ENCODE measurements at places on chromosomes 11 and 22.

- DNase-seq, result no peak
Observed at GRCh38 chr11:128687321-128687720, 6.6 kb upstream of the FLI1 start.

DNA sequence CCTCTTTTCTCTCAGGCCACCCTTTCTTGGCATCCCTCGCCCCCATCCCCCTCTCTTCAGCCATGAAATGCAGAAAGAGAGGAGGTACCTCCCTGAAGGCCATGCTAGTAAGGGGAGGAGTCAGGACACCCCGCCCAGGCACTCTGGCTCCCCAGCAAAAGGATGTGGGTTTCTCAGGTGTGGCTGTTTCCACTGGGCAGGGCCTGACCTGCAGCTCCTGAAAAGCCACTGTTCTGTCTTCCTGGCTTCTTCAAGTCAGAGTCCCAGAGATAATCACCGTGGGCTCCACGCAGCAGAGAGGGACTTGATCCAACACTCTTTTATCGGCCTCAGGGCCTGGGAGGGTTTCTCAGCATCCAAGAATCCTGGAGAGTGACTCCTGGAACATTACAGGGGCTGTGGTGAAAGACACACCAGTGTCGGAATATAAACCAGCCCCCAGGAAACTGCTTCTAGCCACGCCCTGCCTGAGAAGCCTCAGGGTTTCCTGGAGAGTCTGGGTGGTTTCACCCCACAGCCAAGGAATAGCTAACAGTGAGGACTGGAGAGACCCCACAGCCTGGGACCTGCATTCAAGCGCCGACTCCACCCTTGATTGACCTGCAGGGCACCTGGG is 45.7 kb upstream of the TSPAN18 start:
- DNase-seq, result no peak

DNA sequence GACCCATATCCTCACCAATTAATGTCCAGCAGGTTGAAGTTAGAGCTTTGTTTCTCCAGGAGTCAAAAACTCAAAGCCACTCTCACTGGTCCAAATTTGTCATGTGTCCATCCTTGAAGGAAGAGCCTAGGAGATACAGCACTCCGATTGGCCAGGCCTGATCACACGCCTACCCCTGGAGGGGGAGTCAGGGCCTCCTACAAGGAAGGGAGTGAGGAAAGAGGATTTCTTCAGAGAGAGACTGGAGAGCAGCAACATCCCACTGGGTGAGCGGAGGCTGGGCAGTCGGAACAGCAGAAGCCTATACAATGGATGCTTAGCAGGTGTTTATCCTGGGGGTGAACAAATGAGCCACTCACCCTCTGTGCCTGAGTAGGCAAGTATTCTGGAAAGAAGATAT is 113.9 kb downstream of the TRIM29 start:
- DNase-seq, result no peak

DNA sequence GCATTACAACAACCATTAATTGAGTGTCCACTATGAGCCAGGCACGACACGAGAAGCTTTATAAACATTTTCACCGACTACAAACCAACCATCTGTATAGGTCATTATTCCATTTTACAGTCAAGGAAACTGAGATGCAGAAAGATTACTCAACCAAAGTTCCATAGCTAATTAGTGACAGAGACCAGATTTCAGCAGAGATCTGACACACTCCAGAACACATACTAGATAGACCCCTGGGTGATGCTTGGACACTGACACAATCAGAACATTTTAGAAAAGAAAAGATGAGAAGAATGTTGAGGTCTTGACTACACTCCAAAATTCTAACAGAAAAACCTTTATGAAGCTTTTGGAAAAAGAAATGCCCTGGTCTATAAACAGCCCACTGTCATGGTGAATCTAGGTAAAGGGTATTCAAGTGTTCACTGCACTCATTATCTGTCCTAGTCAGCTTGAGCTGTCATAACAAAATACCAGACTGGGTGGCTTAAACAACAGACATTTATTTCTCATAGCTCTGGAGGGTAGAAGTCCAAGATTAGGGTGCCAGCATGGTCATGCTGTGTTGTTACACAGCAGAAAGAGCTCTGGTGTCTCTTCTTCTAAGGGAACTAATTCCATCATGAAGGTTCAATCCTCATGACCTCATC is 89.0 kb downstream of the RELT start:
- DNase-seq, result no peak

DNA sequence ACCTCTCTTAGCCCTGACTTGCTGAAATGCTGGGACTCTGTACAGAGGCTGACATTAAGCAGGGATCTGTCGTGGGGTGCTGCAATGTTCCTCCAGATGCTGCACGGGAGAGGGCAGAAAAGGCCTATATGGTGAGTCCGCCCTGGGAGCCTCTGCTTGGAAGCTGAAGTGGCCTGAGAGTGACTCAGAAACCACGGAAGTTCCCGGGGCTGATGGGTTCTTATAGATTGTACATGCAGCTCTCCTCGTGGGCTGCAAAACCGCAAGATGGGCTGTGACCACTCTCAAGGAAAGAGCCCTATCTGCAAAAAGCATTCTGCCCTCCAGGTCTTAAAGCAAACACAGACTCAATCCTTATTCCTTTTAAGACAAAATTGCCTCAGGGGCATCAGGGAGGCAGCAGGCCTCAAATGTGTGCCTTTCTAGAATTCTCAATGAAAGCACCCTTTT is 5.8 kb upstream of the SLC43A3 start:
- DNase-seq, result no peak
